ENCODE measurements at places on chromosomes 16 and 17.

DNA sequence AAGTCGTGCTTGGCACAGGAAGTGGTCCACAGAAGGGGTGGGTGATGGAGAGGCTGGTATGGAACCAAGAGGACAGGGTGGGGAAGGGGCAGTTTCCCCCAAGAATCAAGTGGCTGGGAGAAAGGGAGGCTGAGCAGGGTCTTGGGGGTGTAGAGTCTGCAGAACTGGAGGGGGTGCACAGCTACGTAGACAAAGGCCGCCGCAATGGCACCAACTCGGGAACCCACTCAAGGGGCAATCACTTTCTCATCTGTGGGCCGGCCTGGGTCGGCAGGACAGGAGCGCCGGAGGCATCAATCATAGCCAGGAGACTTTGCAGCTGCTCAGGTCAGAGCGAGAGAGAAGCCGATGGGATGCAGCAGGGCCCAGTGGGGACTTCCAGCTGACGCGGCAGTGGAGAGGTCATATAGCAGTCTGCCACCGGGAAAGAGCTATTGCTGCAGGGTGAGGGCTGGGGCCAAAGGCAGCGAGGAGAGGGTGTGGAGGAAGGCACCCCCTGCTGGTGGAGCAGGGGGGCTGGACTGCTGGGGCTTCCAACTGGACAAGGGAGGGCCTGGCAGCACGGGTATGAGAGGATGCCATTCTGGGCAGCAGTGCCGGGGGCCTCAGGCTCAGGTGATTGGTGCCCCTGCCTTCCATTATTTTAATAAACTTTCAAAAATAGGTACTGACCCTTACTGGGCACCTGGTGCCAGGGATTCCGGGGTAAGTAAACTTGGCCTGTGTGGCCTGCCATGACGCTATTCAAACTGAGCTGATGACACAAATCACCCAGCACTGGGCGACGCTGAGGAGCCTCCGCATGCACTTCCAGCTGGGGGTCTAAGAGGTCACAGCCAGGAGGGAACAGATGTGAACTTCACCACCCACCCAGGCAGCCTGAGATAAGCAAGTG lies 52.5 kb upstream of the MTSS2 start:
- DNase-seq, result peak; percentile 4

- no peak for DNase-seq
Measured at GRCh38 chr16:8430401-8430800, 159.9 kb downstream of the TMEM114 start.

GRCh38 chr16:49890876-49891275 lies 35.0 kb upstream of the ZNF423 start:
- no peak for DNase-seq

DNA sequence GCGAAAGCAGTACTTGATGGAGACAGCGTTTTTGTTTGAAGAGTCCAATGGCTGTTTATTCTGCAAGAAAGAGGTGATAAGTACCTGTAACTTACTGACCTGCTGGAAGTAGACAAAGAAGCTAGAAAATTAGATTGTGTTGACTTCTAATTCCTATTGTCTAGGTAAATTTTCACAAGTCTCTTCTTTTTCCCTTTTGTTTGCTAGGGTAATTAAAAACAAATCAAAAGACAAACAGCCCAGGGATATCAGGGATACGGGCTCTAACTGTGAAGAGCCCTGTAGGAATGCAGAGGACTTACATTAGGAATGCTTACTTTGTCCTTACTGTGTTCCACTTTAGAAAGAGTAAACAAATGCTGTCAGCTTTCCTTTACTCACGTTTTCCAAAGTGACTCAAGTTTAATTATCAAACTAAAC lies 7.0 kb downstream of the PSME3IP1 start:
- DNase-seq, result no peak

GRCh38 chr16:72877374-72878028 lies 170.4 kb downstream of the ZFHX3 start:
- no peak for DNase-seq

DNA sequence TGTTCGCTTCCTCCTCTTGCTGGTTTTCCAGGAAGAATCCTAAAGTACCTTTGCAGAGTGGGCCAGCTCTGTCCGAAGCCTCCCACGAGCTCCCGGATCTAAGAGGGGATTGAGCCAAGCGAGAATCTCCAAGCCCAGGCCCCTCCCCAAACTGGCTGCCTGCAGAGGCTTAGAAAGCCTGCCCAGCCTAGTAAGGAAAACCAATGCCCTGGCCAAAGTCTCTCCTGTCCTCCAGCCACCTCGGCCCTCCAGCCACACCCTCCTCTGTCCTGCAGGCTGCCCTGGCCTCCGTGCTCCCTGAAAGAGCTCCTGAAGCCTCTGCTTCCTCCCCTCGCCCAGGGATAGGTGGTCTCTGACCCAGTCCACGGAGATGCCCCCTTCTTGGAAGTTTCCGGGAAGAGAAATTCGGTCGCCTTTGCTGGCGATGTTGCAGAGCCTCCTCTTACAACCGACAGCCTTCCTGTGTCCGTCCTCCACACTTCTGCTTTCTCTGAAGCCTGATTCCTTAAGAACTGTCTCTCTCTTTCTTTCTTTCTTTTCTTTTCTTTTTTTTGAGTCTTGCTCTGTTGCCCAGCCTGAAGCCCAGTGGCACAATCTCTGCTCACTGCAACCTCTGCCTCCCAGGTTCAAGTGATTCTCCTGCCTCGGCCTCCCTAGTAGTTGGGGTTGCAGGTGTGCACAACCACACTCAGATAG lies 54.9 kb upstream of the TOB1 start:
- no peak for DNase-seq
